ENCODE measurements at places on chromosomes 7 and 10. TPM values are rescaled to one million over a fixed set of nuclear protein-coding genes. Genes with fewer than 3 reads are reported as not detected.

DNA sequence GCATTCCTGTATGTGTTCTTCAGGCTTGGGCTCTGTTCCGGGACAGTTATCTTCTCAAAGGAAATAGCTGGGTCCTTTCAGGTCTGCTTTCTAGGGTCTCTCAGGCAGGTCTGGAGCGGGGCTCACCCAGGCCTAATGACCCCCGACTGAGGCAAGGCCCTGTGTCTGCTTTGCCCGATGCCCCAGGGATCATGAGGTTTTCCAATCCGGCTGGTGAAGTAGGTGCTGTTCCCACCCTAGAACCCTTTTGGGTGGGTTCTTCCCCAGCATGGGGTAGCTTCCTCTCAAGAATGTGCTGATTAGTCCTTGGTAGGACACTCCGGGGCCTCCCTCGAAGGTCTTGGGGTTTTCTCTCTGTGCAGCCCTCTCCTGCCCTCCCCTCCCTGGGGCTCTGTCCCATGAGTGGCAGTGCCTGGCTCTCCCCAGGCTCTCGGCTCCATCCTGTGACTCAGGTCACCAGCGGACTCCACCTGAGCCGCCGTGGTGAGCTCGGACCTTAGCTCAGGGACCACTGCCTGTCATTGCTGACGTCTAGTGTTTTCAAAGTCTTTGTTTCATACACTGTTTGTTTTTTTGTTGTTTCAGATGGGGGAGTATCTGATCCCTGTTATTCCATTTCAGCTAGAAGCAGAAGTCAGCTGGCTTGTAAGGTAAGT, 71.0 kb upstream of the NKX6-2 start:
- no peak for DNase-seq

GRCh38 chr7:20276705-20277472, 53.8 kb upstream of the ITGB8 start:
- DNase-seq, result no peak

The XRCC2 gene
- 1.6 TPM for total RNA-seq

The ATOH7 gene
- total RNA-seq, result not detected

The TDRD1 gene
- 0.22 TPM for total RNA-seq
